ENCODE measurements at places on chromosomes 2 and 18.

GRCh38 chr2:18406219-18406618 is 154.2 kb downstream of the RDH14 start:
- DNase-seq: no peak

DNA sequence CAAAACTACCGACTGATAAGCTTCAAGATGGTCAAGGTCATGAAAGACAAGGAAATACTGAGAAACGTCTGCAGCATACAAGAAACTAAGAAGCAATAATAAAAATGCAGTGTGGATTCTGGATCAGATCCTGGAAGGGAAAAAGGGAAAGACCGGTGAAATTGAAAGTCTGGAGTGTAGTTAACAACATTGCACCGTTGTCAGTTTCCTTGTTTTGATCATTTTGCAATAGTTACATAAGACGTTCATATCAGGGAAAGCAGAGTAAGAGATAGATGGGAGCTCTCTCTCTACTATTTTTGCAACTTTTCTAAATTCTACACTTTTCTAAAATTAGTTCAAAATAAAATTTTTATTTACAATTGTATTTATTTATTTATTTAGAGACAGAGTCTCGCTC is 15.0 kb upstream of the ZNF407 start:
- no peak for DNase-seq

DNA sequence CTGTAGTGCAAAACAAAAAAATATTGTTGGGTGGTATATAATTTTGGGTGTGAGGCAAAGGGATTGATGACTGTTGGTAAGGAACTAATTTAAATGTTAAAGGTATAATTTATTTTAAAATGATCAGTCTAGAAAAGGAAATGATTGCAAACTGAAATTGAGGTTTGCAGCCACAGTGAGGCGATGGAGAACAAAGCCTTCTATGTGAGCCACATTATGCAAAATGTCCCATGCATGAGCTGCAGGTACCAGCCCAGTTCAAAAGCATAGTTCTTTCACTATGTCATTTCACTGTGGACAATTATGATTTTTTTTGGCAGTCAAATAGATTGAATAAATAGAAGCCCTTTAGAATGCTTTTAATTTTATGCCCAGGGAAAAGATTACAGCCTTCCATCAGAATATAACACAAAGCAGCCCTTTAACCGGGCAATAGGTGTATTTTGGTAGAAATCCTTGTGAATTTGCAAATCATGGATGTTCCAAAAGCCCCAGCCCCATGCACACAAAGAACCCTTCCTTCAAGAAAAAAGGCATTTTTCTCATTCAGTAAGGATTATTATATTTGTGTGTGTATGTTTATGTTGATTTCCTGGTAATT is 1.7 kb downstream of the MAP2 start:
- DNase-seq: peak; percentile 38

- no peak for DNase-seq
Observed at GRCh38 chr18:54117853-54118773, 106.4 kb downstream of the MBD2 start.

- DNase-seq: peak; percentile 1
Observed at GRCh38 chr2:76211991-76212985, 501.6 kb upstream of the GCFC2 start.

All from frontal cortex (tissue), 4 donors.